Endothelial cell of umbilical vein (primary cell): ENCODE measurements at places on chromosomes 2 and 18. TPM values are rescaled to one million over a fixed set of nuclear protein-coding genes. Genes with fewer than 3 reads are reported as not detected.

The CLK1 gene
- 33.1 and 61.4 TPM in 2 replicates for polyA plus RNA-seq

The SLC40A1 gene
- polyA plus RNA-seq, result 12.2 and 15.1 TPM in 2 replicates

The CENPA gene
- polyA plus RNA-seq, result 18.6 and 22.0 TPM in 2 replicates

The SERPINB12 gene
- polyA plus RNA-seq, result not detected in 2 replicates

The ARHGEF33 gene
- 0.03 and 0.15 TPM in 2 replicates for polyA plus RNA-seq

DNA sequence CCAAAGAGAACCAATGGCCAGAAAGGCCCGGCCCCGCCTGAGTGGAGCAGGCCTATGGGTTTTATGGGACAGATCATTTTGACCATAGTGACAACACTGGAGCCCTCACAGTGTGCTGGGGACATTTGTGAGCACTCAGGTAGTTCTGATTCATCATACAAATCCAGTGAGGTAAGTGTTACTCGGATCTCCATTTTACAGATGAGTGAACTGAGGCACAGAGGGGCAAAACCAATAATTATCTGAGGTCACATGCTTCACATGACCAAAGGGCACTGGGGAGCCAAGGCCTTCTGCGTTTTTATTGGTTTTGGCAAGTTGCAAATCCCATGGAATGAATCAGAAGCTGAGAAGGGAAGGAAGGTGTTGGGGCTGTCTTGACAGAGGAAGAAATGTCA is 111.5 kb upstream of the MGAT5 start:
- no peak overlapping the region for H3K4me3 ChIP-seq
- no peaks in the 10 kb centered on the region for H3K27me3 ChIP-seq
- H3K27ac ChIP-seq, result peak overlapping the region; percentile 7
- peaks cover 3% of the 10 kb centered on the region for H3K36me3 ChIP-seq
- DNase-seq, result peak; percentile 37

- H3K27me3 ChIP-seq, result no peaks in the 10 kb centered on the region
- no peak overlapping the region for H3K4me3 ChIP-seq
- no peak overlapping the region for H3K27ac ChIP-seq
- DNase-seq, result peak; percentile 48
- no peaks in the 10 kb centered on the region for H3K36me3 ChIP-seq
Observed at GRCh38 chr2:227855440-227855839, 16.0 kb upstream of the DAW1 start.

GRCh38 chr2:160291382-160291781 is 91.3 kb upstream of the ITGB6 start:
- DNase-seq, result no peak
- no peak overlapping the region for H3K27ac ChIP-seq
- H3K27me3 ChIP-seq, result no peaks in the 10 kb centered on the region

DNA sequence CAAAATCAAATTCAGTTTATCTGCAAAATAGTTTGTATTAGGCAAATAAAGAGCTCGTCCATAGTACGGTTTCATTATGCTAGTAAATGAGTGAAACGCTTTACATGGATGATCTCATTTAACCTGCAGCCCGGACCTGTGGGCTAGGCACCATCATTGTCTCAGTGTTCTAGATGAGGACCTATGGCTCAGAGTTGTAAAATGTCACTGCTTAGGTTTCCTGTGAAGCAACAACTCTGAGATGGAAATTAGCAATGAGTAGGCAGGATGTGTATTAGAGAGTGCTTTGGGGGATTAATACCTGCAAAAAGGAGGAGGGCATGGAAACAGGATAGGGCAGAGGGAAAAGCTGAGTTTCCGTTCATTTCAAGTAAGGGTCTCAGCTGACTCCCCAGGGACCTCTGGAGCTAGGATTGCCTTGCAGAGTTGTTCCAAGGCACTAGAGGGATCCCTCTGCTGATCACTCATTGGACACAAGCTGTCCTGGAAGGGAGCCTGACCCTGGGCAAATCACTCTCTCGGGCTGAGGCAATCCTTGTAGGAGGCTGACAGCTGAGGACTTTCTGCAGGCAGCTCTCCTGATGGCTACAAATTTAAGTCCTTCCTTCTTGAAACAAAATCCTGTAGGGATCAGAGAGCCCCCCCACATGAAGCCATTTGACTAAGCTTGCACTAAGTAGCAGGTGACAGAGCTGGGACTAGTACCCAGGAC is 58.8 kb upstream of the SIX2 start:
- peaks cover 17% of the 10 kb centered on the region for H3K27me3 ChIP-seq
- H3K36me3 ChIP-seq, result no peaks in the 10 kb centered on the region
- no peak for DNase-seq
- peaks cover 6% of the 10 kb centered on the region for H3K4me1 ChIP-seq
- H3K27ac ChIP-seq, result no peak overlapping the region

- H3K27me3 ChIP-seq, result peaks cover 4% of the 10 kb centered on the region
- H3K27ac ChIP-seq, result no peak overlapping the region
- no peak overlapping the region for H3K4me3 ChIP-seq
- peaks cover 2% of the 10 kb centered on the region for H3K4me1 ChIP-seq
Observed at GRCh38 chr18:48100165-48100575, 169.7 kb upstream of the SMAD2 start.

GRCh38 chr2:170221317-170222288 is 43.7 kb downstream of the MYO3B start:
- H3K36me3 ChIP-seq, result no peaks in the 10 kb centered on the region
- H3K4me1 ChIP-seq, result peaks cover 13% of the 10 kb centered on the region
- peak overlapping the region; percentile 56 for H3K27ac ChIP-seq
- DNase-seq, result peak; percentile 83
- no peak overlapping the region for H3K4me3 ChIP-seq
- no peaks in the 10 kb centered on the region for H3K27me3 ChIP-seq

DNA sequence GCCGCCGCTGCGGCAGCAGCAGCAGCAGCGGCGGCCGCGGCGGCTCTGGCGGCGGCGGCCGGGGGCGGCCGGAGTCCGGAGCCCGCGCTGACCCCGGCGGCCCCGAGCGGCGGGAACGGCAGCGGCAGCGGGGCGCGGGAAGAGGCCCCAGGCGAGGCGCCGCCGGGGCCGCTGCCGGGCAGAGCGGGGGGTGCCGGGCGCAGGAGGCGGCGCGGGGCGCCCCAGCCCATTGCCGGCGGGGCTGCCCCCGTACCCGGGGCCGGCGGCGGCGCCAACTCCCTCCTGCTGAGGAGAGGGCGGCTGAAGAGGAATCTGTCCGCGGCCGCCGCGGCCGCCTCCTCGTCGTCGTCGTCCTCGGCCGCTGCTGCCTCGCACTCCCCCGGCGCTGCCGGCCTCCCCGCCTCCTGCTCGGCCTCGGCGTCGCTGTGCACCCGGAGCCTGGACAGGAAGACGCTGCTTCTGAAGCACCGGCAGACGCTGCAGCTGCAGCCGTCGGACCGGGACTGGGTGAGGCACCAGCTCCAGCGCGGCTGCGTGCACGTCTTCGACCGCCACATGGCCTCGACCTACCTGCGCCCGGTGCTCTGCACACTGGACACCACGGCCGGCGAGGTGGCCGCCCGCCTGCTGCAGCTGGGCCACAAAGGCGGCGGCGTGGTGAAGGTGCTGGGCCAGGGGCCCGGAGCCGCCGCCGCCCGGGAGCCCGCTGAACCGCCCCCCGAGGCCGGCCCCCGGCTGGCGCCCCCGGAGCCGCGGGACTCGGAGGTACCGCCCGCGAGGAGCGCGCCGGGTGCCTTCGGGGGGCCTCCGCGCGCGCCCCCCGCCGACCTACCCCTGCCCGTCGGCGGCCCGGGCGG is 646 bp downstream of the PHLPP1 start:
- peaks cover 2% of the 10 kb centered on the region for H3K27me3 ChIP-seq
- H3K27ac ChIP-seq, result peak overlapping the region; percentile 88
- peak overlapping the region; percentile 76 for H3K4me3 ChIP-seq
- peaks cover 20% of the 10 kb centered on the region for H3K4me1 ChIP-seq

GRCh38 chr2:202311823-202312388 is 46.3 kb downstream of the NOP58 start:
- no peak for DNase-seq
- no peaks in the 10 kb centered on the region for H3K36me3 ChIP-seq
- no peak overlapping the region for H3K4me3 ChIP-seq
- H3K27ac ChIP-seq, result no peak overlapping the region

DNA sequence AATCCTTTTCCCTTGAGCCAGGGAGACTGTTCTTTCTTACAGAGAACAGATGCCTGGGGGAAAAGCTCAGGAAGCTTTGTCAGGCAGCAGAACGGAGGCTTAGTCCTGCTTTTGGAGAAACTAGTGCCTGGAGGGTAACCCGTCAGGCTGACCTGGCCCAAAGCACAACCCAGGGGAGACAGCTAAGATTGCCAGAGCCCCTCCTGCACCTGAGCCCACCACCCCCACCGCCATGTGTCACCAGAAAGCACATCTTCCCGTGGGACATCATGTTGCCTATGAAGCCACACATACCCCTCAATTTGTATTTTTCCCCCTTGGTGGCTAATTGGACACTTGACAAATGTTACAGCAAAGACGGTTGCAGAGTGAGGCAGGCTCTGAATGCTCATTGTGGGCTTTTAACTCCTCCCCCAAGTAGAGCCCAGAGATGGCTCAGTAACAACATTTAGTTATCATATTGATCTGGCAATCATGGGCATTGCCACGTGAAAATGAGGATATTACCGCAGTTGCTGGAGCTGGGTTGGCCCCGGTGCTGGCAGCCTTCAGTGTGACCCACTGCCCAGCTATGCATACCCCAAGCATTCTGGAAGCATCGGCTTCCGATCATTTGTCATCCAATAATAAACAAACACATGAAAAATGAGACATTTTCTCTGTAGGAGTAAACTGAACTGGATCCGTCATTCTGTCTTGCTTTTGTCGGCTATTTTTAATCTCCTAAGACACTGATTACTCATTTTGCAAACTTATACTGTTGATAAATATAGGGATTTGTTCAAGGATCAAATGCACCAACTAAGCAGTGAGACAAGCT is 229.5 kb downstream of the ATAD2B start:
- DNase-seq, result no peak
- peaks cover 3% of the 10 kb centered on the region for H3K36me3 ChIP-seq
- no peaks in the 10 kb centered on the region for H3K27me3 ChIP-seq
- no peak overlapping the region for H3K4me3 ChIP-seq

GRCh38 chr2:215998636-215999035 is 14.7 kb downstream of the MREG start:
- DNase-seq, result no peak
- no peak overlapping the region for H3K4me3 ChIP-seq
- peaks cover 2% of the 10 kb centered on the region for H3K27me3 ChIP-seq
- H3K27ac ChIP-seq, result no peak overlapping the region
- H3K36me3 ChIP-seq, result no peaks in the 10 kb centered on the region

DNA sequence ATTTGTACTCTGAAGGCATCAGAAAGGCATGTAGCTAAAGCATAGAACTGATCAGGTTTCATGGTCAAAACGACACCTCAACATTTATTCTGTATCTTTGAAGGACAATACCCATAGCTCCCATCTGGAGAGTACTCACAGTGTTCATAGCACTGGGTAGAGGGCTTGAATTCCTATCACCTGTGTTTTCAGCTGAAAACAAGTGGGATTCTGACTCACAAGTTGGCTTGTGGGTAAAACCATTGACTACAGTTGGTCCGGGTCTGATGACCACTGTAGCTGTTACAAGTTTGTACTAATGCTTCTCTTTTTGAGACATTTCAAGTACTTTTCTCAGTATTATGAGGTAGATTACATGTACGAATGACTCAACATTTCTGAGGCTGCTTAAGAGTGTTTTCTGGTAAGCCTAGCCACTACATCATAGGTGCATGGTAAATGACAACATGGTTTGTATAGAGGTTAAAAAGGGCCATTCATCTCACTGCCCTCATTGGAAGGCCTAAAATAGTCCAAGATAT is 68.6 kb upstream of the PELI1 start:
- no peak overlapping the region for H3K4me3 ChIP-seq
- no peaks in the 10 kb centered on the region for H3K4me1 ChIP-seq
- no peaks in the 10 kb centered on the region for H3K27me3 ChIP-seq
- DNase-seq, result no peak
- no peaks in the 10 kb centered on the region for H3K36me3 ChIP-seq
- no peak overlapping the region for H3K27ac ChIP-seq

DNA sequence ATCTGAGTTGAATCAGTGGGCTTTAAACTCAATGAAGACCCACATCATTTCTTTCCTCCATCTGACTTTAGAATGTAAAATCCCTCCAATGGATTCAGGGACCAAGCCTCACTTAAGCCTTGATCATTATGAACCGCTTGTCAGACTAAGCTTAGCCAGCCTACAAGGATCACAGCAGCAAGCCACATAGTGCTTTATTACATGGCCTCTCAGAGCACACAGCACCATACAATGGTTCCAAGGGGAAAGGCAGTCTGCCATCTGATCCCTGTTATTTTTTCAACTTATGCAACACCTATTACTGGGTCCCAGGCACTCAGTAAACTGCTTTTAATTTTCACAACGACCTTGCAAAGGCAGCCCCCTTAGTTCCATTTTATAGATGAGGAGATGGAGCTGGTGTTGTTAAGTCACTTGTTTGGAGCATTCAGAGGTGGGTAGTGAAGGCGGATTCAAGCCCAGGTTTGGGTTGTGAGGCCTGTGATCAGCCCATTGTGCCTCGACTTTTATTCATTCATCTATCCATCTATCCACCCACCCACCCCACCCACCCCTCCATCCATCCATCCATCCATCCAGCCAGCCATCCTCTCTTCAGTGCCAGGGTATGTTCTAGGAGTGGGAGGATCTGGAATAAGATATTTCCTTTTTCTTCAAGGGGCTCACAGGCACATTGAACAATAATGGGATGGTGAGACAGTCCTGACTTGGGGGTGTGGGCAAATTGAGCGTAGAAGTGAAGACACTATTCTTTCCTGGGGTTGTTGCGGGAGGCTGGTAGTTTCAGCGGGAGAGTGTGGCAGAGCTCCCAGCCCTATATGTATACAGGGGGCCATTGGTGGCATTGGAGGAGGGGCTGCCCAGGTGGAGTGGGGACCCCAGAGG is 141.2 kb downstream of the MYCN start:
- no peaks in the 10 kb centered on the region for H3K36me3 ChIP-seq
- no peaks in the 10 kb centered on the region for H3K27me3 ChIP-seq
- H3K4me3 ChIP-seq, result no peak overlapping the region
- H3K27ac ChIP-seq, result no peak overlapping the region

GRCh38 chr2:207231967-207232366 is 66.2 kb upstream of the KLF7 start:
- H3K27me3 ChIP-seq, result no peaks in the 10 kb centered on the region
- peaks cover 22% of the 10 kb centered on the region for H3K4me1 ChIP-seq
- H3K27ac ChIP-seq, result no peak overlapping the region
- no peak overlapping the region for H3K4me3 ChIP-seq
- DNase-seq, result no peak
- H3K36me3 ChIP-seq, result no peaks in the 10 kb centered on the region

GRCh38 chr2:146244830-146245229 is 1600.0 kb upstream of the ACVR2A start:
- H3K27me3 ChIP-seq, result no peaks in the 10 kb centered on the region
- no peak for DNase-seq
- no peaks in the 10 kb centered on the region for H3K4me1 ChIP-seq
- H3K36me3 ChIP-seq, result no peaks in the 10 kb centered on the region

DNA sequence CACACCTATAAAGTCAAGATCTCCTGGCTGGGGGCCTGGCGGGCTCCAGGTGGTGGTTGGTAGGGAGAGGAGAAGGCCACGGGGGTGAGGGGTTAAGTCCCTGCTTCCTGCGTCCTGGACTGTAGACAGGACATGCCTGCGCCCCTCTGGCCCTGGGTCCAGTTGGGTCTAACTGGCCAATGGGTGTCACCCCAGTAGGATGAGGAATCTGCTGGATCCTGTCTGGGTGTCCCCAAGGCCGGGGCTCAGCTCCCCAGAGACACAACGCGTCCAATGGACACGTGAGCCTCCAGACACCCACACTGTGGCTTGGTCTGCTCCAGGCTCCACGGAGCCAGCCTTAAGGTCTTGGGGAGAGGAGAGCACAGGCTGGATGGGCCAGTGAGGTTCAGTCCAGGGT is 19.6 kb downstream of the AQP12A start:
- no peak overlapping the region for H3K27ac ChIP-seq
- H3K4me3 ChIP-seq, result no peak overlapping the region
- no peaks in the 10 kb centered on the region for H3K4me1 ChIP-seq
- H3K36me3 ChIP-seq, result no peaks in the 10 kb centered on the region
- no peak for DNase-seq
